ENCODE measurements at places on chromosomes 5 and 9. TPM values are rescaled to one million over a fixed set of nuclear protein-coding genes. Genes with fewer than 3 reads are reported as not detected.

Gene PHF24
- 0.28 TPM for total RNA-seq

DNA sequence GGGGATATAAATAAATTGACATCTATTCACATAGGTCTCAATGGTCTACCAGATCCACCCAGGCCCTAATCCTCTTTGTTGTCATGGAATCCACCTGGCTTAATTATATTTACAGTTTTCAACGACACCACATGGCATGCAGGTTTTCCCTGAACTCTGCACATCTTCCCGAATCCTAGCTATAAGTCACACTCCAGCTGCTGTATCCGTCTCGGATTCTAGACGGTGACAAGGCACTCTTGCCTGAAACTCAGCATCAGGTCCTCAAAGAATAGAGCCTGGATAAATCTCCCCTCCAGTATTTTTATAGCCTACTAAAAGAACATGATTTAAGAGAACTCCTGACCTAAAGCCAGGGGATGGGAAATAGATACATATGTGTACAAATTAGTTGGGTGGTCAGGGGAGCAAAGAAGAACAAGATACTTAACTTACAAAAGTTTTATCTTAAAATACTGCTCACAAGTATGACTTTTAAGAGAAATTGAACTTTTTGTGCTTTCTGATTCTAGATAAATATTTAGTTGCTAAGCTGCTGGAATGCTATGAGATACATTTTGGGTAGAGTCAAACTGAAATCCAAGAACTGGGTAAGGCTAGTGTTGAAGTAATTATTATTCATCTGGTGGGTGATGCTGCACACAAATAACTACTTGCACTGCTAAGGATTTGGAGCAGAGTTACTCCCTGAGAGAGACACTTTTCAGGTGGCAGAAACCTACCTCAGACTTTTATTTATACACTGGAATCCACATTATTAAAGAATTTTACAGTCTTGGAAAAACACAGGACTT is 187.3 kb downstream of the EFNA5 start:
- no peak for DNase-seq

Gene ZNF462
- total RNA-seq: 16.2 TPM

GRCh38 chr5:91266184-91266705 is 116.9 kb downstream of the ARRDC3 start:
- DNase-seq: no peak

DNA sequence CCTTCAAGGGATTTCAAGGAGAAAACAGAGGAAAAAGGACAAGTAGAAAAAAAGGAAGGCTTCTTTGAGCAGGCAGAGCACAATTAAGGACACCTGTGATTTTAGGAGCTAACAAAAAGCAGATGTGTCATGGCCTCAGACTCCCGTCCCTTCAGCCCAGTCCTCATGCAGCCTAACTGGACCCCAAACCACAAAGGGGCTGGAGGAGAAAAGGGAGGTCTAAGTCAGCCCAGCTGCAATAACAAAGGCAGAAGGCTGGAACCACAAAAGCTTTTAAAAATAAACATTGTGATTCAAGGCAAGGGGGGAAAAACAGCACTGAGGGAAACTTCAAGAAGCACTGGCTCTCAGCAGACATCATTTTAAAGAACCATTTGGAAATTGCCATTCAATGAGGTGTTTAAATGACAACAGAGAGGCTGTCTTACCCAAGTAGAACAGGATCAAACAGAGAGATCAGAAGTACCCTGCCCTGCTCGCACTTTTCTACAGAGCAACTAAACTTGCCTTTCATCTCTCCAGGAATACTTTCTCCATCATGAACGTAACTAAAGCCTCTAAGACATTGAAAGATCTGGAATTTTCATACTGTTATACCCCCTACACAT is 89.3 kb downstream of the SEMA5A start:
- no peak for DNase-seq

Gene FAM153A
- 33.2 TPM for total RNA-seq

Gene SAXO1
- not detected for total RNA-seq

DNA sequence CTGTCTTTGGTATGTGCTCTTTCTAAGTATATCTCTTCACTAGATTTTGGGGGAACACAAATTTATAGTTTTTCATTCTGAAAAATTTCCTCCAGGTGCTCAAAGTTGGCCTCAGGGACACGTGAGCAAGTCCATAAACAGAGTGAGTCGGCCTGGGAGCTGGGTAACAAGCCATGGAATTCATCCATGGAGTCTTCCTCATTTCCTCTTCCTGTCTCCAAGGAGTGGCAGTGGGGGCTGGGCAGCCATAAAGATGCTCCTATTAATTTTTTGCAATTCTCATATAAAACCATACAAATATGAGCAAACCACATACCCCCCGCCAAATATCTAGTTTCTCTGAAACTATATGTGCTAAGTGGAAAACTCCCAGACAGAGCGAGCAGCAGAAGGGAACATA is 136.6 kb upstream of the OTULINL start:
- no peak for DNase-seq

Gene ADAMTSL1
- total RNA-seq: 7.3 TPM

- DNase-seq: no peak
Observed at GRCh38 chr5:171477101-171477500, 57.7 kb downstream of the FGF18 start.

Gene HACD4
- total RNA-seq: 6.6 TPM

DNA sequence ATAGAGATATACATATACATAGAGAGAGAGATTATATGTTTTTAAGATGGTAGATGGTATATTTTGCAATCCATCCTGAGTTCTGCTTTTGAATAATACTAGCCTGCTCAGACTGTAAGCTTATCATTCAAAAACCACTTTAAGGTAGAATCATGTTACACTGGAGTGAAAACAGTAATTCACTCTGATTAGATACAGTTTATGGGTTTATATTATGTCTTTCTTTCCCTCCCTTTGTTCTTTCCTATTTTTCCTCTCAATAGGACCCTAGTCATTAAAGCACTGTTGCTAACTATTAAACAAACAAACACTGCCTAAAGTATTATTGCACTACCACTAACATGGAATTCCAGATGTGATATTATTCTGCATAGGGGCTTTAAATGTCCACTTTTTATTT is 202.0 kb downstream of the ADAMTSL1 start:
- no peak for DNase-seq

GRCh38 chr9:107784235-107784958 is 294.8 kb upstream of the KLF4 start:
- DNase-seq: no peak

Gene OTULINL
- 15.6 TPM for total RNA-seq

Gene PLEKHG4B
- total RNA-seq: 0.60 TPM

DNA sequence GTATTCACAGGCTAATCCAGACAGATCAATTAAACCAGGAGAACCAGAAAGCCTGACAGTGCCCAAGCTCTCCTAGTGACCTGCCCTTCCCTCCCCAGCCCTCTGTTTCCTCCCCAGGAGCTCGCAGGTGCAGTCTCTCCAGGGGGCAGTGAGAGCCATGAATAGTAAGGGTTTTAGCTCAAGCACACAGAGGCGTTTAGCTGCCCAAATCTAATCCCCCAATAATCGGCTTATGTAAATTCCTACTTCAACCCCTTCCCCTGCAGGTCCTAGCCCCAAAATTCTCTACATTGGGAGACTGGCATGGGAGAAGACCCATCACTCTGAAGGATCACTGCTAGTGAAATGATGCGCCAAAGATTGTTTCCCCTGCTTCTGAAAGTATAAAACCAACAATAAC is 10.5 kb upstream of the TAL2 start:
- no peak for DNase-seq

- DNase-seq: peak; percentile 29
Observed at GRCh38 chr9:76459694-76460635, 983 bp downstream of the GCNT1 start.

GRCh38 chr9:76654575-76654974 is 109.7 kb upstream of the PCA3 start:
- no peak for DNase-seq

DNA sequence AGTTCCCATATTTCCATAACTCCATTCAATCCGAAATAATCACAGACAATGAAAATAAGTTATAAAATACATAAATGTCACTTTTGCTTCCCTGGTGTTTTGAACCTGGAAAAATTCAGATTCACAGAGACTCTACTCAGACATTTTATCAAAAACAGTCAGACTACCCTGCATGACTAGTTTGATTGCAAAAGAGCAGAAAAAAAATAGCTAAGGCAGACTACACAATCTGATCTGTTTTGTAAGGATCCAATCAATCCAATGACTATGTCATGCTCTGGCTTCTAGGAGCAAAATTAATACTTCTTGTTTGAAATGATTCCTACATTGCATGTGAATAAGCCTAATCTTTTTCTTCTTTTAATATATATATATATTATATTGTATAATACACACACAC is 1262.6 kb downstream of the EFNA5 start:
- DNase-seq: no peak

Gene FAM221B
- not detected for total RNA-seq

DNA sequence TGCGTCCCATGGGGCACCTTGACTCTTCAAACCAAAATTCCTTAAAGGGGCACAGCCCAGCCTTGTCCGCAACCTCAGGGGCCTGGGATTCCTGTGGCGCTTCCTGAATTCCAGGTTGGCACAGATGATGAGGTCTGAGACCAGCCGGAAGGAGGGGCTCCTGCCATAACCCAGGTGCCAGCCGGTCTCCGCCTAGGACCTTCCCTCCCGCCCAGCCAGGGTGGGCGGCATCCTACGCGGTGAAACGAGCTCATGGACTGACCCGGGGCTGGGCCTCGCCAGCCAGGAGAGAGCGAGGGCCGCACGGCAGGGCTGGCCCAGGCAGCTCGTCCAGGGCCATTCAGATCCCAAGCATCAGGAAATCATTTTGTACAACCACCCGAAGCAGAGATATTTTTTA is 23.0 kb downstream of the AMBP start:
- DNase-seq: no peak

Gene IFNA10
- not detected for total RNA-seq

DNA sequence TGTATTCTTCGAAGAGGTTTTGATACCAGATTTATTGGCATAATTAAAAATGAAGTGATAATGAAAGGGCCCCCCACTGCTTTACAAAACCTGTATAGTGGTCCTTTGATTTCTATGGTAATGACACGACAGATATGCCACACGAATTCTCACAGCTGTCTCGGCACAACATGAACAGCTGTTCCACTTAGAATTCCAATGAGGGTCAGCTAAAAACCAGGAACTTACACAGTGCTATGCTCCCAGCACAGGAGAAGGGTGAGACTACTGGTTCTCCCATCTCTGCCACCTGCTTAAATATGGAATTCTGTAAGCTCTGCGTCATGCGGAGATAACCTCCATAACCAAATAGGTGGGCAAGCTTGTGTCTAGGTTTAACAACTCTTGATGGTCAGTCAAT is 183.0 kb upstream of the EFNA5 start:
- DNase-seq: no peak

Gene IL13
- total RNA-seq: 0.24 TPM

- DNase-seq: no peak
Observed at GRCh38 chr5:55173687-55174230, 782 bp upstream of the CDC20B start.

Gene ECM2
- 45.6 TPM for total RNA-seq

DNA sequence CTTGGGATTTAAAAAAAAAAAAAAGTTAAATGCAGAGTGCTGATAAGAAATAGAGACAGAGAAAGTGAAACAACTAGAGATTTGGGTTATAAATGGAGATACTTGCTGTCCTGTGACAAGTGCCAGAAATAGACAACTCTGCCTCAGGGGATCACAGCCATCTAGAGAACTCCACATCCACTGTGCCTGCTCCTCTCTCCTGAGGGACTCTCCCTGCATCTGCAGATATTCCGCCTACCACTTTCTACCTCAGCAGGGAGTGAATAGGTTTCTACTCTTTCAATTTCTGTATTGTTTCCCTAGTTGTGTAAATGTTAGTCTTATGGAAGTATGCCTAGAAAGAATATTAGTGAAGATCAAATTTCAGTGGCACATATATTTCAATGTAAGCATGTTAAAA is 307.2 kb downstream of the HTR1A start:
- no peak for DNase-seq

GRCh38 chr5:62273687-62274086 is 32.3 kb upstream of the KIF2A start:
- DNase-seq: no peak

Gene PFN3
- not detected for total RNA-seq

DNA sequence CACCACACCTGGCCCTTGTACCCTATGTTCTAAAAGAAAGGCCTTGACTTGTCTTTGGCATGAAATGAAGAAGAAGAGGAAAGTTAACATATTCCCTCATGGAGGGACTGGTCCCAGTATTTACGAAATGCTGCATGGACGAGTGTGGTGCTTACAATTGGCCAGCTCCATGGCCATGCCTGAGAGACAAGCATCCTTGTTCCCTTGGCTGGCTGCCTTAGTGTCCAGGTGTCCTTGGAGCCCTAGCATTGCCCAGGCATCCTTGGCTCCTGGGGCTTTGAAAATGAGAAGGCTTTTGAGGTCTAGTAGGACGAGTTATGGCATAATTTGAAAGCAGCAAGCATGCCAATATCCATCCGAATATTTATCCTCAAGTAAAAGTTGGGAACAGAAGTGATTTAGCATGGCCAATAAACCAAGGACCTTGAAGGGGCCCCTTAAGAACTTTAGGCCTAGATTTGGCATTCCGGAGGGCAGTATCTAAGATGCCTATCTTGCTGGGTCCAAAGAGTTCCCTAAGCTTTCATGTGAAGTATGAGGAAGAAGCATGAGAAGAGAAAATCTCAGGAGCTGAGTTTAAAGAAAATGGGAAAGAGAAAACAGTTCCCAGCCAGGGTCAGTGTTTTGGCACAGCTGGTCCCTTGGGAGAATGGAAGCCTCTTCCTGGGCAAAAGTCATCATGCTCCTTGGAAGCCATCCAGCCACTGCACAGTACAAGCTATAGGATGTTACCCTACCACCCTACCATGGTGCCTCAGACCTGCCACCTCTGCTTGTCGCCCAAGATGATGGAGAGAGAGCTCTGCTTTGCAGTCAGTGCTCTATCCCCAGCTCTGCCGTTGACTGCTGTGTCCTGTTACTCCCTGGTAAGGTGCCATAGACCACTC is 91.0 kb downstream of the AOPEP start:
- no peak for DNase-seq

- DNase-seq: no peak
Observed at GRCh38 chr5:137747848-137748247, 6.3 kb downstream of the HNRNPA0 start.

- DNase-seq: no peak
Observed at GRCh38 chr5:72938206-72938605, 17.6 kb upstream of the FCHO2 start.

GRCh38 chr9:112038017-112038408 is 137.1 kb downstream of the SUSD1 start:
- no peak for DNase-seq
